ENCODE measurements at places on chromosomes 5 and 9.
A peak's percentile ranks its signal among the peaks of the same experiment; 100 is the strongest.

DNA sequence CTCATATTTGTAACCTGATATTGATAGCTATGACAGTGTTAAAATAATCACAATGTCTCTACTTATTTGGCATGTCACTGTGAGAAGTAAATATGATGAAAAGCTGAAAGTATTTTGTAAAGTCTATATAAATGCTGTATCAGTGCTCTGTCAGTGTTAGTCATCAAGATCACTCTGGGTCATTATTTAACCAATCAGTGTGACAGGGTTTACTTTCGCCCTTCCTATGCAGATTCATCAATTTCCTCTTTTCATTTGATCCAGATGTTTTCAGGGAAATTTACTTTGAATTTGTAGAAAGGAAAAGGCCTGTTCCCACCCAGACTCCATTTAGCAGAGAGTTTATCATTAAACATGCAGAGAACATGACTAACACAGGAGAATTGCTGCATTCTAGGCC lies 9.9 kb upstream of the PCSK5 start:
- no peak for DNase-seq
- H3K27ac ChIP-seq: no peak overlapping the region
- H3K4me3 ChIP-seq: no peak overlapping the region
- H3K36me3 ChIP-seq: no peaks in the 10 kb centered on the region

GRCh38 chr9:118674942-118675341 lies 694.3 kb downstream of the BRINP1 start:
- H3K27ac ChIP-seq: no peak overlapping the region
- H3K4me1 ChIP-seq: no peaks in the 10 kb centered on the region
- H3K36me3 ChIP-seq: no peaks in the 10 kb centered on the region

GRCh38 chr5:82421119-82421518 lies 143.0 kb upstream of the RPS23 start:
- H3K27ac ChIP-seq: no peak overlapping the region
- no peak overlapping the region for H3K4me3 ChIP-seq
- no peak for DNase-seq
- H3K4me1 ChIP-seq: no peaks in the 10 kb centered on the region
- no peaks in the 10 kb centered on the region for H3K36me3 ChIP-seq
- no peaks in the 10 kb centered on the region for H3K27me3 ChIP-seq

DNA sequence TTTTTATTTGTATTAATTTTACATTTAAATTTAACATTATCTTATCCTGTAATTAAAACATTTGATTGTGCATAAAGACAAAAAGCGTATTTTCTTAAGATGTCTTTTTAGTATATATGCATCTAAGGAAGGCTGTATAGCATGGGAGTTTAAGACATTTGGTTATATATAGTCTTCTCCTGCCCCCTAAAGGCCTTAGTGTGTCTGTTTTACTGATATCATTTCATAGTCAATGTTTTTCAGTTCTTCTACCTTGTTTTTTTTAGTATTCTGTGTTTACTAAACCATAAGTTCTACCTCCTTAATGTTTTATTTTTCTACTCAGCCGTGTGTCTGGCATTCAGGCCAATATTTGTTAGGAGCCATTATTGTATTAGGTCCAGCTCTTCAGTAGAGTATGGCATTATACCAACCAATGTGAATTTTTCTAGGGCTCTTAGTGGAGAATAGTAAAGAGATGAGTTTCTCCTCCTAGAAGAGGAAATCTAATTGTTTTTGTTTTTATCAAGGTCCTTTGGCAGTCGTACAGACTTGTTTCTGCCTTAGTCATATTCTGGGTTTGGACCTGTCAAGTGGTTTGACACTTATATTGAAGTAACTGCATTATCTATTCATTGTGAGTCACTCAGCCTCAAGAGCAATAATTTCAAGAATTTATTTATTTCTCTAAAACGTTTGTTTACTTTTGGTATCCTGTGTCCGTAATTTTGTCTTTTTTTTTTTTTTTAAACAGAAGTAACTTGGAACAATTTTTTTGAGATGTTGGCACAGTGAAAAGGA lies 74.8 kb downstream of the SLF1 start:
- DNase-seq: no peak
- H3K4me1 ChIP-seq: no peaks in the 10 kb centered on the region
- no peaks in the 10 kb centered on the region for H3K36me3 ChIP-seq
- no peak overlapping the region for H3K27ac ChIP-seq
- no peaks in the 10 kb centered on the region for H3K27me3 ChIP-seq

DNA sequence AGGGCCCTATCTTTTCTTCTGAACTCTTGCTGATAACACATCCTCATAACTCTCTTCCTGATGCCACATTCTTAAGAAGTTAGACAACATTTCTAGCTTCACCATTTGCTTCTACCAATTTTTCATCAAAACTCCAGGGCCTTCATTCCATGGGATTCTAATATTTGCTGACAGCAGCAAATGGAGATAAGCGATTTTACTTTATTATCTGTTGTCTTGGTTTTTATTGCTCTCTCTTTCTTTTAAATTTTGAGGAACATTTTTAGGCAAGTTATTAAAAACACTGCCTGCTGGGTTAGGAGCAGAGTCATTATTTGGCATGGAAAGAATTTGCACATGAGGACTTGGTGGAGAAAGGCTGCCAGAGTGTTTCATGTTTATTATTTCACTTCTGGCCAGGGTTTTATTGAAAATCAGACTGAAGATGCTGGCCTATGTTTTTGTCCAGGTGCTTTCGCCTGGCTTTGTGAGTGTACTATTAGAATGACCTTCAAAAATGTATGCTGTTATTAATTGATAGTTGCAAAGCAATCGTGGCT lies 27.7 kb downstream of the NSG2 start:
- peaks cover 8% of the 10 kb centered on the region for H3K4me1 ChIP-seq
- DNase-seq: no peak
- no peak overlapping the region for H3K27ac ChIP-seq

DNA sequence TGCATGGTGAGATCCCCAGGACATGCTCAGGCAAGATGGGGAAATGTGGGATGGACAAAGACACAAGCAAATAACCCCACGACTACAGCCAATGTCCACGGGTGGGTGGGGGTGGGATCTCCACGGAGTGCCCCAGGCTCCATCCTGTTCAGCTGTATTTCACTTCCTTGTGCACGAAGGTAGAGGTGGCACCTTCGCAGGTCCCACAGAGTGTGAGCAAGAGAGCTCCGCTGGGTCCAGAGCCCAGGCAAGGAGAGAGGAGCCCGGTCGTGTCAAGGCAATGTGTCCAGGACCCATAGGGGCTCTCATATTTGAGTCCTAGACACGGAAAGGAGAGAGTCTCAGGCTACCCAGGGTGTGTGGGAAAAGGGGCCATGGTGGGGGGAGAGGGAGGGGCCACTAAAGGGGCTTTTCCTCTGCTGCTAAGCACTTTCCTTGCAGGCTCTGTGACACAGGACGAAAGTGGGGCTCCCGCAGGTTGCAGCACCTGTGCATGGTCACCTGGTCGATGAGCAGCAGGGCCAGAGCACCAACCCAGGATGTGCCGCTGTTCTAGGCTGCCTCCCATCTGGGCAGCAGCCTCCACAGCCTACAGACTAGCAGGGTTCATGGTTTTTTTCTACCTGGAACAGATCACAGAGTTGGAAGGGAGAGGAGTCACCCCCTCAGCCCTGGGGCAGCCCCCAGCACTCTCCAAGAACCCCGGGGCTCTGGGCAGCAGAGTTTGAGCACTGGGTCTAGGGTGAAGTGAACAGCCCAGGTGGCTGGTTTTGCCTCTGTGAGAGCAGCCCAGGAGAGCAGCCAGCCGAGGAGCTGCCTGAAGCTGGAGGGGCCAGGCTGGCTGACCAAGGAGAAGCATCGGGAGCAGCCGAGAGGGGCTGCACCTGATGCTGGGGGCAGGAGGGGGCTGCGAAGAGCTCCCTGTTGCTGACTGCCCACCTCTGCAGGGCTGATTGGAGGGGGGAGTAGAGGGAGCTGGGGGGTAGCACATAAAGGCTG lies 100.7 kb upstream of the MVB12B start:
- DNase-seq: no peak
- H3K36me3 ChIP-seq: peaks cover 4% of the 10 kb centered on the region
- H3K4me3 ChIP-seq: no peak overlapping the region
- H3K4me1 ChIP-seq: peaks cover 3% of the 10 kb centered on the region
- H3K27ac ChIP-seq: no peak overlapping the region

- H3K4me1 ChIP-seq: no peaks in the 10 kb centered on the region
- no peak for DNase-seq
- no peak overlapping the region for H3K27ac ChIP-seq
- no peak overlapping the region for H3K4me3 ChIP-seq
- H3K27me3 ChIP-seq: peaks cover 1% of the 10 kb centered on the region
- H3K36me3 ChIP-seq: no peaks in the 10 kb centered on the region
Observed at GRCh38 chr5:75235711-75236110, 967 bp downstream of the ANKRD31 start.

- no peak overlapping the region for H3K27ac ChIP-seq
- no peaks in the 10 kb centered on the region for H3K4me1 ChIP-seq
- no peak overlapping the region for H3K4me3 ChIP-seq
- peaks cover 1% of the 10 kb centered on the region for H3K36me3 ChIP-seq
- no peaks in the 10 kb centered on the region for H3K27me3 ChIP-seq
Observed at GRCh38 chr5:131848662-131849061, 51.8 kb upstream of the FNIP1 start.

GRCh38 chr9:134350416-134350994 lies 24.2 kb downstream of the RXRA start:
- DNase-seq: no peak
- no peaks in the 10 kb centered on the region for H3K36me3 ChIP-seq
- peaks cover 4% of the 10 kb centered on the region for H3K27me3 ChIP-seq
- no peak overlapping the region for H3K27ac ChIP-seq
- peaks cover 14% of the 10 kb centered on the region for H3K4me1 ChIP-seq
- H3K4me3 ChIP-seq: no peak overlapping the region

DNA sequence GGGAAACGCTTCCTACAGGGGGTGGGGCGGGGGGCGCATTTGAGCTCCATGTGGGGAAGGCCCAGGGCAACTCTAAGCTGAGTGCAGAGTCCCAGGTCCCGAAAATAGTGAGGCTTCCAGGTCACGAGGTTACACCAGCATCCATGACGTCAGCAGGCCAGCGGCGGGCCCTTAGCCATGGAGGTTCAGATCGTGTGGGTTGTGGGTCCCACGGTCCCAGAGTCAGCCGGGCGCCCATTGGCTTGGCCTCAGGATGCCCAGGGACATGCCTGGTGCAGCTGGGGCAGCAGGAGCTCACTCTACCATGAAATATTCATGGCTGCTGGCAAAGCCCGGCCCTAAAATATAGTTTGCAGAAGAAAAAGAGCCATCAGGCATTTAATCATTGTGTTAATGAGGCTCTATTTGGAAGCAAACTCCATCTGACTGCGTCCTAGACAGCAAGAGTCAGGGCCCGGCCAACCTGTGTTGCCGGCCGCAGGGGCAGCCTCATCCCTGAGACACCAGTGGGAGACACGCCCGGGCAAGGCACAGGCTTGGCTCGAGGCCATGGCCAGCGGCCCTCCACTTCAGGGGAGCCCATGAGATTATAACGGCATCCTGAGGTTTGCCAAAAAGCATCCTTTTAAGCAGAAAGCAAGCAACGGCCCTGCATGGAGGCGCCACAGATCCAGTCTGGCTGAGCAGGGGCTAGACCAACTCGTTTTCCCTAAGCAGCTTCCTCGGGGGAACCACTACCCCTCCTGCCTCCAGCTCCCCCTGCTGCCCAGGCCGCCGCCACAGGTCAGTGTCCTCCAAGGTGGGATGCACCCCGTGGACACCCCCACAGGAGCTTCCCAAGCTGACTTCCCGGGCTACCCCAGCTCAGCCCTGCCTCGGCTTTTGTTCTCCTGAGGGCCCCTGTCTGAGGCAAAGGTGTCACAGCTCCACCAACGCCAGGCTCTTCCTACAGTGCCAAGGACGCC lies 108.9 kb upstream of the PPP1R26 start:
- no peak overlapping the region for H3K4me3 ChIP-seq
- no peaks in the 10 kb centered on the region for H3K4me1 ChIP-seq
- DNase-seq: no peak
- H3K27ac ChIP-seq: no peak overlapping the region

DNA sequence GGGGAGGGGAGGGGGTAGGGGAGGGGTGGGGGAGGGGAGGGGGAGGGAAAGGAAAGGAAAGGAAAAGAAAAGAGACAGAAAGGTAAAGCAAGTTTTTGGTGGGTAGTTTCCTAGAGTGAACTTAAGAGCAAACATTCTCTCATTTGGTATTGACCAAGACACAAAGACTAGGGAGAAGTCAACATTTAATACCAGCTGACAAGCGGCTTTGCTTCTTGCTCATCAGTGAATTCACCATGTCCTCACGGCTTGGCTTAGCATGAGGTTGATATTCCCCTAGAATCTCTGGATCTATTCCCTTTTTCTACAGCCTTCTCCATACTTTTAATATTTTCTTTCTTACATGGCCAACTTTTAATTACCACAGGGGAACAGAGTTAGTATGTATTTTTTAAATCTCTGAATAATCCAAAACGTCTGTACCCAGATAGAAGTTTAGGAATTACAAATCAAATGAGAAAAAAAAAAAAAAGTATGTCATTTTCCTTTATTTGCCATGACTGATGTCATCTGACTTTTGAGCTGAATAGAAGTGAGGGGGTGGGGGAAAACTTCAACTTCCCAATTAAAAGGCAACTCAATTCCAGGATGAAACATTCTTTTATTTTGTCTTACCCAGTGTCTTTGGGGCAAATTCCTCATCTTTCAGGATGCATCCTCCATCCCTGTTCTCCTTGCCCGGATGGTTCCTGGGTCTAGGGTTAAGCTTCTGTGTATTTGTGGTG lies 40.1 kb upstream of the GLIS3 start:
- H3K4me1 ChIP-seq: peaks cover 6% of the 10 kb centered on the region
- H3K4me3 ChIP-seq: no peak overlapping the region
- DNase-seq: no peak
- no peak overlapping the region for H3K27ac ChIP-seq

- no peak overlapping the region for H3K4me3 ChIP-seq
- H3K27me3 ChIP-seq: no peaks in the 10 kb centered on the region
- H3K36me3 ChIP-seq: peaks cover 15% of the 10 kb centered on the region
Observed at GRCh38 chr5:75342836-75343235, 5.8 kb downstream of the HMGCR start.

DNA sequence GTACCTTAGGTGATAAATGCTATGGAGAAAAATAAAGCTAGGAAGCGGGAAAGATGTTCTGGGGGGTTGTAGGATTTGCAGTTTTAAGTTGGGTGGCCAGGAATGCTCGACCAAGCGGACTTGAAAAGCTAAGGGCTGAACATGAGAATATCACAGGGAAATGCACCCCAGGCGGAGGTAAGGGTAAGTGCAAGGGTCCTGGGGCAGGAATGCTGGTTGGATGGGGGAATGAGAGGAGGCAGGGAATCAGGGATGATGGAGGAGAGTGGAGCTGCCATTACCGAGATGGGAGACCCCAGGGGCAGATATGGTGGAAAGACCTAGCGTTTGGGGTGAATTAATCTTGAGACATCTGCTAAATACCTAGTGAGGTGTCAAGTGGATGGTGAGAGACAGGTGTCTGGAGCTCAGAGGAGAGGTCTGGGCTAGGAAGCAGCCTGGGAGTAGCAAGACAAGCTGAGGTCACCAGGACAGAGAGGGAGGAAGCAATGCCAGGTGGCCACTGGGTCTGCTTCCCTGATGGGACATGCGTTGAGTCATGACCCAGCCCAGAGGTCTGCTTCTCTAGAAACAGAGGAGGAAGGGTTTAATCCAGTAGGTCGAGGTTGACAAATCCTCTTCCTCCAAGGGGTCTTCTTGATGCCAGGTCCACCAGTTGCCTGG lies 77.7 kb upstream of the ASS1 start:
- H3K36me3 ChIP-seq: peaks cover 8% of the 10 kb centered on the region
- peaks cover 14% of the 10 kb centered on the region for H3K4me1 ChIP-seq
- peak overlapping the region; percentile 58 for H3K27ac ChIP-seq

Data from endothelial cell (in vitro differentiated cells).